ENCODE measurements at places on chromosomes 6 and 20. TPM values are rescaled to one million over a fixed set of nuclear protein-coding genes. Genes with fewer than 3 reads are reported as not detected.

- no peaks in the 10 kb centered on the region for H3K27me3 ChIP-seq
- no peak overlapping the region for H3K4me3 ChIP-seq
- DNase-seq, result no peak
- H3K36me3 ChIP-seq, result peaks cover 35% of the 10 kb centered on the region
- peaks cover 5% of the 10 kb centered on the region for H3K4me1 ChIP-seq
- peak overlapping the region; percentile 47 for H3K27ac ChIP-seq
Measured at GRCh38 chr6:30600451-30600961, 16.5 kb downstream of the PPP1R10 start.

DNA sequence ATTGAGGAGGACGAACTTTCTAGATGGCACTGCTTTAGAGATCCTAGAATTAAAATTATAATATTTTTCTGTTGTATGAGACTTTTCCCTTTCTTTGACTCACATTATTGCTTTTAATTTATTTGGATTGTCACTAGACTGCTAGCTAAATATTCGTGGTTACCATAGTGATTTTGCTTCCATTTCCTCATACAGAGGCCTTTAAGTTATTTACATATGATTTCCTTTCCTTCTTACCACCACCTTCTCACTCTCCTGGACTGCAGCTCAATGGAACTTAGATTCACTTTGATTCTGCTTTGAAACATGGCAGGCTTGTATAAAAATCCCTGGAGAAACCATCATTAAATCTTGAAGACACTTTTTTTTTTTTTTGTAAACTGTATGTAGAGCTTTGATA lies 222.9 kb downstream of the LAMA2 start:
- H3K27ac ChIP-seq, result no peak overlapping the region
- H3K36me3 ChIP-seq, result no peaks in the 10 kb centered on the region
- DNase-seq, result no peak
- H3K4me1 ChIP-seq, result no peaks in the 10 kb centered on the region
- no peak overlapping the region for H3K4me3 ChIP-seq

DNA sequence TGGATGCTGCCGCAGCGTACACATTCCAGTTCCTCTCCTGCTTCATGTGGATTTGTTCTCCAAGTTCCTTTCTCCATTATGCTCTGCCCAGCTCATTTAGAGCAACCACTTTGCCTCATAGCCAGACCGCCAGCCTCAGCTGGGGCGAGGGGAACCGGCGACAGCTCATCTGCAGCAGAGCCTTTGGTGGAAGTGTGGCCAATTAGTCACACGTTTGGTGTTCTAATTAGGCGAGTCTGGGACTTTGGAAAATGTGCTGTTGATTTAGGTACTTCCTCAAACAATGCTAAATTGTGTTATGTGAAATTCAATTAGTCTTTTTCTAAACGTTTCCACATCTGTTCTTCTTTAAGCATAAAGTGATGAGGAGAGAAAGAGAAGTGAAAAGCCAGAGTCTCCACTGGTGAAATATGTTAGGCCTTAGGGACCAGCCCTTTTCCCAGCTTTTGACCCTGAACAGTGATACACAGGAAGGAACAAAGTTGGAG lies 217.9 kb downstream of the TBX18 start:
- no peaks in the 10 kb centered on the region for H3K27me3 ChIP-seq
- no peak overlapping the region for H3K27ac ChIP-seq
- H3K4me1 ChIP-seq, result no peaks in the 10 kb centered on the region
- H3K36me3 ChIP-seq, result no peaks in the 10 kb centered on the region
- DNase-seq, result no peak

- peak; percentile 25 for DNase-seq
- H3K36me3 ChIP-seq, result no peaks in the 10 kb centered on the region
- H3K27me3 ChIP-seq, result no peaks in the 10 kb centered on the region
Measured at GRCh38 chr20:63441136-63442099, 31.0 kb downstream of the KCNQ2 start.

GRCh38 chr6:108622641-108623298 lies 62.1 kb downstream of the FOXO3 start:
- no peak overlapping the region for H3K27ac ChIP-seq
- H3K27me3 ChIP-seq, result no peaks in the 10 kb centered on the region
- no peak overlapping the region for H3K4me3 ChIP-seq

DNA sequence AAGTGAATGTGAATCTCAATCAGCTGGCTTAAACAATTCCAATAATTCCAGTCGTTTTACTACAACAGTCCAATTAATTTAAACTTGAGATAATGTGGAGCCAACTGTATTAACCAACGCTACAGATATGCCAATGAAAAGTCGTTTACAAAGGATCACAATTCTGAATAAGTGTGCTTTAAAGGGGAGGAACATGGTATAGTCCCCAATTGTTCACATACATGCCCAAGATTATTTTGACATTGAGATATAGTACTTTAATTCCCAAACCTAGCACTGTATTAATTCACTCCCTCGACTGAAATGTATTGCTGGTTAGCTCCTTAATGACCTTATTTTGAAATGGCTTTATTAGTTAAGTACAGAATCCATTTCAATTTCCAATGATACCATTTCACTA lies 2.5 kb downstream of the AKIRIN2 start:
- peaks cover 14% of the 10 kb centered on the region for H3K4me1 ChIP-seq
- peak overlapping the region; percentile 80 for H3K4me3 ChIP-seq
- H3K36me3 ChIP-seq, result peaks cover 3% of the 10 kb centered on the region
- no peaks in the 10 kb centered on the region for H3K27me3 ChIP-seq
- peak overlapping the region; percentile 93 for H3K27ac ChIP-seq

- peaks cover 6% of the 10 kb centered on the region for H3K36me3 ChIP-seq
- peak overlapping the region; percentile 52 for H3K4me3 ChIP-seq
- H3K27me3 ChIP-seq, result no peaks in the 10 kb centered on the region
- no peak for DNase-seq
- H3K27ac ChIP-seq, result peak overlapping the region; percentile 100
Measured at GRCh38 chr20:36571564-36572504, 1.6 kb upstream of the TGIF2 start.

- H3K4me3 ChIP-seq, result no peak overlapping the region
- H3K4me1 ChIP-seq, result no peaks in the 10 kb centered on the region
- no peak overlapping the region for H3K27ac ChIP-seq
- H3K36me3 ChIP-seq, result no peaks in the 10 kb centered on the region
- no peak for DNase-seq
- H3K27me3 ChIP-seq, result no peaks in the 10 kb centered on the region
Measured at GRCh38 chr6:2192976-2193375, 52.4 kb downstream of the GMDS start.

- H3K4me3 ChIP-seq, result peak overlapping the region; percentile 81
- H3K4me1 ChIP-seq, result peaks cover 55% of the 10 kb centered on the region
- H3K27me3 ChIP-seq, result no peaks in the 10 kb centered on the region
- DNase-seq, result no peak
- H3K27ac ChIP-seq, result peak overlapping the region; percentile 94
Measured at GRCh38 chr6:109453594-109454495, 1.7 kb downstream of the MICAL1 start.

- H3K27ac ChIP-seq, result no peak overlapping the region
- H3K4me3 ChIP-seq, result no peak overlapping the region
Measured at GRCh38 chr20:10985536-10985935, 311.7 kb upstream of the JAG1 start.

GRCh38 chr6:154526996-154527395 lies 16.5 kb upstream of the CNKSR3 start:
- no peak overlapping the region for H3K27ac ChIP-seq
- DNase-seq, result no peak
- H3K27me3 ChIP-seq, result no peaks in the 10 kb centered on the region
- no peaks in the 10 kb centered on the region for H3K36me3 ChIP-seq

- DNase-seq, result no peak
- H3K27me3 ChIP-seq, result no peaks in the 10 kb centered on the region
- peaks cover 13% of the 10 kb centered on the region for H3K4me1 ChIP-seq
- no peaks in the 10 kb centered on the region for H3K36me3 ChIP-seq
- peak overlapping the region; percentile 97 for H3K4me3 ChIP-seq
Measured at GRCh38 chr6:96925290-96925687, 761 bp downstream of the KLHL32 start.

Gene ZNF292
- 62.4 TPM for total RNA-seq

Gene EGFL8
- 25.9 TPM for total RNA-seq

Gene POU3F2
- not detected for total RNA-seq

Gene RPN2
- 113 TPM for total RNA-seq

Gene ULBP2
- 0.27 TPM for total RNA-seq

Gene ADRM1
- total RNA-seq, result 55.0 TPM

Gene FOXF2
- not detected for total RNA-seq

All from naive thymus-derived CD4-positive, alpha-beta T cell (primary cell).